Mucosa of gallbladder (tissue), 1 donor: ENCODE measurements at places on chromosomes 7 and 10. TPM values are rescaled to one million over a fixed set of nuclear protein-coding genes. Genes with fewer than 3 reads are reported as not detected.

GRK5 gene
- 21.1 TPM for total RNA-seq

GRCh38 chr7:43099750-43100149, 12.7 kb upstream of the HECW1 start:
- no peak for DNase-seq

FAM20C gene
- 99.2 TPM for total RNA-seq

PWWP2B gene
- 52.9 TPM for total RNA-seq
